Placental pericyte (primary cell): ENCODE measurements at places on chromosomes 6 and 20. TPM values are rescaled to one million over a fixed set of nuclear protein-coding genes. Genes with fewer than 3 reads are reported as not detected.

The OPN5 gene
- not detected in 2 replicates for total RNA-seq

The SLA2 gene
- total RNA-seq: not detected in 2 replicates

The SLC32A1 gene
- total RNA-seq: not detected in 2 replicates

The RING1 gene
- total RNA-seq: 20.8 and 39.2 TPM in 2 replicates

The C20orf204 gene
- total RNA-seq: 0.88 and 1.4 TPM in 2 replicates

The ABHD16B gene
- not detected in 2 replicates for total RNA-seq

The PLN gene
- total RNA-seq: 0.57 TPM in 1 of 2 replicates, not detected in the other
